ENCODE measurements at places on chromosomes 1 and 21.

DNA sequence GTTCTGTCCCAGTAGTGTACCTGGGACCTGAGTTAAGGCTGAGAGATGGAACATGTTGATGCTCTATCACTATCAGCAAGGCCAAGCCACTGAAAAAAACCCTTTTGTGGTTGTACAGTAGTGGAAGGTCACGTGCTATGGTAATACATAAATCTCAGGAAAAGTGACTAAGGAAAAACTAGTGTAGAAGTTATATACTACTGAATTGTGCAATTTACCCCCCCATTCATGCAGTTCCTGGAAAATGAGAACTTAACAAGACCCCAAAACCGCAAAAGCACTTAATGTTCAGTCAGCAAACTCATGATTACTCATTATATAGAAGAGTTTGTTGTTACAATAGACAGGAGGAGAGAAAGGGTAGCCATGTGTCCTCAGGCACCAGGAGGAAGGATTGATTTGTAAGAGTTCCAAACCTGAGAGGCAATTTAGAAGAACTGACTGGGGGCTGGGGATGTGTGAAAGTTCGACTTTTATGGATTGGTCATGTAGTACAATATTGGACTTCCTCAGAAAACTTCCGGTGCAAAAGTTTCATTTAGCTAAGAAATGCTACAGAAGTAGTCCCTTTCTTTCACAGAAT lies 91.6 kb downstream of the RGL1 start:
- DNase-seq: no peak

DNA sequence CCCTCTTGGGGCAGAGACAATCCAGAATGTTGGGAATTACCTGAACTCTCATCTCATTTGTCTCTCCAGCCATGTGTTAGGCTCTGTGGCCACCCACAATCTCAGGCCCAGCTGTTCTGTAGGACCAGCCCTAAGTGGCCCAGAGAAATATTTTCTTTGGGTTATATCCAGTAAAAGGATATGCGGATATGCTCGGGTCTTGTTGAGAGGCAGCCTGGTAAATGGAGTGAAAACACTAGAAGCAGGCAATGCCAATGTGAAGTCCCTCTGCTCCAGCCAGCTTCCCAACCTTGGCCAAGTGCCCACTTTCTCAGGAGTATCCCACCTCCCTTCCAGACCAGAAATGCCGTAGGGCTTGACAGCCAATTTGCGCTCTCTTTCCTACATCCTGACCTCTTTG lies 192.2 kb downstream of the ST6GALNAC3 start:
- DNase-seq: no peak

GRCh38 chr1:208127284-208127683 lies 116.9 kb downstream of the PLXNA2 start:
- DNase-seq: no peak

DNA sequence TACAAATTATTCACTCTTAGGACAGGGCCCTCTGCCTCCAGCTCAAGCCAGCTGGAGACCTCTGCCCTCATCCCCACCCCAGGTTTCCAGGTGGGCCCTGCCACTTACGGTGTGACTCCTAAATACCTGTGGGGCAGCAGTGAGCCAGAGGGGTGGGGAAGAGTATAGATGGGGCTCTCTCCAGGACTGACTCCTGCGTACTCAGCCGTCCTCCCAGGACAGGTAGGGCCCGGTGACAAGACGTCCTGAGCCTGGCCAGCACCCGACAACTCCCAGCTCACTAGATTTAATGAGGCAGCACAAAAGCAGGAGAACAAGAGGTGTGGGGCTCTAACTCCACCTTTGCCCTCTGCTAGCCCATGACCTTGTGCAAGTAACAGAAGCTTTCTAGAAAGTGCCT lies 16.8 kb downstream of the GNG12 start:
- DNase-seq: no peak

DNA sequence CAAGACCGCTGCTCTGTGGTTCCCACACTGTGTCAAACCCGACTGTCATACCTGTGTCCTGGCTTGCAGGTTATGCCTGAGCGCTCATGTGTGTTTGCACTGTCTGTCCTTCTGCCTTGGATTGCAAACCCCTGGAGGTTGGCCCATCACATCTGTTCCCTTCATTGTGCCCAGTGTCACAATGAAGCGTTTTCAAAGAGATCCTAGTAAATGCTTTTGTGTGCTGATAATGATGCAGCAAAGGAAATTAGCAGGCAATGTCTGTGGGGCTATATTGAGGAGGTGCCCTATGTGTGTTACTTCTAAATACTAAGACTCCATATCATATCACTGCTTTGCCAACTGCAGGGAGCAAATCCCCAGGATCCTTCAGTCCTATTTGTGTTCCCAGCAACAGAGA lies 424.4 kb upstream of the NFIA start:
- no peak for DNase-seq

DNA sequence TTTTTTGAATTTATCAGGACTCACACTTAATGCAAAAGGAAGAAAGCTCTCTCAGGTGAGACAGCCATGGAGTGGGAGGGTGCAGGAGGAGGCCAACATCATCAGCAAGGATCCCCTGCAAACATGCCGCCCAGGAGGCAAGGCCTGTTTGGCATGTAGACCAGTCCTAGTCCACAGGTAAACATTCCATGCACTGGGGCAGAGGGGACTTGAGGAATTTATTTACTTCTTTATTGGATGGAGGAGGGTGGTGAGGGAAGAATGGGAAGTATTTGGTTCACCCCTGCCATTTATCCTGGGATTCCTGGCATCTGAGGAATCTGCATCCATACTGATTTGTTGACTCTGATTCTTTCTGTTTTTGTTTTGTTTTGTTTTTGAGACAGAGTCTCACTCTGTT lies 1.5 kb upstream of the UQCRHL start:
- DNase-seq: no peak

DNA sequence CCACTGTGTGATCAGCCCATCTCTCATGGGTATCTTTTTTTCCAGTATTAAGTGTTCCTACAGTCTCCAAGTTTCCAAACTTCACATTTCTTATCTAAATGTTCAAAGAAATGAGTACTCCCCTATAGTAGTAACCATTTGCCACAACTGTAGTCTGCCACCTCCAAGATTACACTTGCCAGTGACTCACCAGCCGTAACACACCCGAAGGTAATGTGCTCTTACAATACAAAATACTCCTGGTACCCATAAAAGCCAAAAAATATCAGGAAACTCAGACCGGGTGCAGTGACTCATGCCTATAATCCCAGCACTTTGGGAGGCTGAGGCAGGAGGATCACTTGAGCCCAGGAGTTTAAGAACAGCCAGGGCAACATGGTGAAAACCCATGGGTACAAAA lies 20.5 kb upstream of the ZNF496 start:
- DNase-seq: no peak

GRCh38 chr1:67169496-67169895 lies 3.2 kb downstream of the IL23R start:
- no peak for DNase-seq

DNA sequence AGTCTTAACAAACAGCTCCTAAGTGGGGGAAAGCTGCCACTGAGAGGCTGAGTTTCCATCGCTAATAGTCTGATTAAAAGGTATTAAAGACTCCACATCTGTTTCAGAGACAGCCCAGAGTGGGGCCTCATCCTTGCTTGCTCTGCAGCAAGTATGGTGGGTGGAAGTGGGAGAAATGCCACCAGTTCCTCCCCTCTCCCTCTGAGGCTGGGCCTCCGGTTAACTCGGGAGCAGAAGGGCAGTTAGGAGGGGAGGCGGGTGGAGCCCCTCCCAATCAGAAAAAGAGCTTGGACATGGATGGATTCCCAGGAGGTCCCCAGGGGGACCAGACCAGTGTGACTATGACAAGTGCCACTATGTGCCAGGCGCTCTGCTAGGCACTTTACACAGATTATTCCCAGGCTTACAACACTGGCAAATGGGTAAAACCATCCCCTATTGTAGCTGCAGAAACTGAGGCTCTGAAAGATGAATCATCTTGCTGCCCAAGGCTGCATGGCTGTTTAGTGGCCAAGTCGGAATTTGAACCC lies 11.4 kb upstream of the ASCL5 start:
- DNase-seq: no peak

GRCh38 chr21:36974851-36975192 lies 8.4 kb upstream of the HLCS start:
- no peak for DNase-seq

GRCh38 chr1:170881268-170882265 lies 53.8 kb upstream of the MROH9 start:
- DNase-seq: no peak

GRCh38 chr1:159992161-159992560 lies 38.1 kb upstream of the SLAMF9 start:
- DNase-seq: no peak

DNA sequence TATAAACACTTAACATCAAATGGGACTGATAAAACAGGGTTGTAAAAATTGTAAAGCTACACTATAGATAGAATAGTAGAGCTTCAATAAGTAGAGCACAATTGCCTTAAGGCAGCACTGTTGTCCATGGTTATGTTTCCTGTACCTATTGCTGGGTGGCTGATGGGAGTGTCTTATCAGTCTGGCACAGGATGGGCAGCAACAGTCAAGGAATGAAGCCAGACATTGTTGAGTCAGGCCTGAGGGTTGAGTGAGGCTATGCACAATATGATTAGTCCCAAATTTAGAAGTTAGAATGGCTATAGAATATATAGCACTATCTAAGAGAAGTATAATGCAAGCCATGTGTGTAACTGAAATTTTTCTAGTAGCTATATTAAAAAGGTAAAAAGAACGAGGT lies 25.0 kb upstream of the CD1D start:
- no peak for DNase-seq

DNA sequence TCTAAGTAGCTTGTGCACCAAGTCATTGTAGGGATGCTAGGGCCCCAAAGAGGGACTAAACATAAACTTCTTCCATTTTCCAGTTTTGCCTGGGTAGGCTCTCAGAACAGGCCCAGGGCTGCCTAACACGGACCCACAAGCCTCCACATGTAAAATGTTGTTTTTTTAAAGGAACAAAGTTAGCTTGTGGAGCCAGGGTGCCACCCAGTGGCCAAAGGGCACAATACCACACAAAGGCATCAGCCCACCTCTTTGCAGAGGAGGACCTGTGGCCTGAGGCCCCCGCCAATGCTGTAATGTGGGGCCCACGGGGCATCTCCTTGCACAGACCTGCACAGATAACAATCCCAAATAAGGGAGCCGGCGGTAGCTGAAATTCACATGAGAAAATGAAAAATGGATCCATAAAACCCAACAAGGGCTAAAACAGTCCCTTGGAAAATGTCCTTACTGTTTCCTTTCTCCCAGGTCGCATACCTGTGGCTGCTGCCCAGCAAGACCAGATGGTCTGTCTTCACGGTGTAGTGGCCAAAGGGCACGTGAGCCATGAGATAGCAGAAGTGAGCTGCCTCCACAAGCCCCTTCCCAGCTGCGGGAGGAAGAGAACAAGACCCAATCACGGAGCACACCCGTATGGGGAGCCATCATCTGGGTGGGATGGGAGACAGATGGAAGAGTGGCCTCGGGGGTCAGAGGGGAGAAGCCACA lies 23.8 kb downstream of the SEC16B start:
- DNase-seq: no peak

DNA sequence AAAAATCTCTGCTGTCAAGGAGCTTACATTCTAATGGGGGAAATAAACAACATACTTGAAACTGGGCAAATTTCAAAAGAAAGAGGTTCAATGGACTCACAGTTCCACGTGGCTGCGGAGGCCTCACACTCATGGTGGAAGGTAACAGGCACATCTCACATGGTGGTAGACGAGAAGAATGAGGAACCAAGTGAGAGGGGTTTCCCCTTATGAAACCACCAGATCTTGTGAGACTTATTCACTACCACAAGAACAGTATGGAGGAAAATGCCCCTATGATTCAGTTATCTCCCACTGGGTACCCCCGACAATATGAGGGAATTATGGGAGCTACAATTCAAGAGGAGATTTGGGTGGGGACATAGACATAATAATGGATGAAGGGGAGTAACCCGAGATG lies 226.4 kb downstream of the ZP4 start:
- no peak for DNase-seq

DNA sequence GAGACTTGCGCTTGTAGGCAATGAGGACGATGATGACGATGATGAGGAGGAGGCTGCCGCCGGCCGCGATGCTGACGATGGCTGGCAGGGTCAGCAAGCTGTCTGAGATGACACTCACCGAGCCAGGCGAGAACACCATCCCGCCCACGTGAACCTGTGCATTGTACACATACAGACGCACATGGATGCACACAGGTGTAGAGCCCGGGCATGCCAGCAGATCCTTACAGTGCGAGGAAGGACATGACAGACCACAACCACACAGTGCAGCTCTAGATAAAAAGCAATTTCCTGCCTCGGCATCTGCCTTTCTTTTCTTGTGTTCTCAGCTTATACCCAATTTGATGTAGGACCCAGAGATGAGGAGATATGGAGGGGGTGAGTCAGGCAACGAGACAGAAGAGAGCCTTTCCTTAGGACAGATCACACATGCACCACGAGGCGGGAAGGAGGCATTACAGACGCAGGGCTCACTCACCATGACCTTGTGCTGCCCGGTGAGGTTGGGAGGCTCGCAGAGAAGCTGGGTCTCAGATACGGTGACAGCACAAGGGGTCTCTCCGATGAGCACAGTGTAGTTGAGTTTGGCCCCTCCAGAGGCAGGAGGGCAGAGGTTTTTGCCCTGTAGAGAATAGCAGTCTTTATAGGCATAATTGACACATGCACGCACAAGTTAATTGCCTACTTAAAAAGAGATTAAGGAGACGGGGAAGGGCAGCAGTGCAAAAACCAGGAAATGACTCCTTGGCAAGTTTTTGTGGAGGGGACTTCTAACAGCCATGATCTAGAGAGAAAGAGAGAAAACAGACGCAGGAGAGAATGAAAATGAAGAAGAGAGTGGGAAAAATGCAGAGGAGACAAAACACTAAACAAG lies 133.9 kb upstream of the CD34 start:
- no peak for DNase-seq

GRCh38 chr21:44505673-44506278 lies 34.2 kb downstream of the KRTAP10-1 start:
- DNase-seq: no peak

GRCh38 chr1:54259546-54260140 lies 59.7 kb downstream of the MRPL37 start:
- DNase-seq: no peak

DNA sequence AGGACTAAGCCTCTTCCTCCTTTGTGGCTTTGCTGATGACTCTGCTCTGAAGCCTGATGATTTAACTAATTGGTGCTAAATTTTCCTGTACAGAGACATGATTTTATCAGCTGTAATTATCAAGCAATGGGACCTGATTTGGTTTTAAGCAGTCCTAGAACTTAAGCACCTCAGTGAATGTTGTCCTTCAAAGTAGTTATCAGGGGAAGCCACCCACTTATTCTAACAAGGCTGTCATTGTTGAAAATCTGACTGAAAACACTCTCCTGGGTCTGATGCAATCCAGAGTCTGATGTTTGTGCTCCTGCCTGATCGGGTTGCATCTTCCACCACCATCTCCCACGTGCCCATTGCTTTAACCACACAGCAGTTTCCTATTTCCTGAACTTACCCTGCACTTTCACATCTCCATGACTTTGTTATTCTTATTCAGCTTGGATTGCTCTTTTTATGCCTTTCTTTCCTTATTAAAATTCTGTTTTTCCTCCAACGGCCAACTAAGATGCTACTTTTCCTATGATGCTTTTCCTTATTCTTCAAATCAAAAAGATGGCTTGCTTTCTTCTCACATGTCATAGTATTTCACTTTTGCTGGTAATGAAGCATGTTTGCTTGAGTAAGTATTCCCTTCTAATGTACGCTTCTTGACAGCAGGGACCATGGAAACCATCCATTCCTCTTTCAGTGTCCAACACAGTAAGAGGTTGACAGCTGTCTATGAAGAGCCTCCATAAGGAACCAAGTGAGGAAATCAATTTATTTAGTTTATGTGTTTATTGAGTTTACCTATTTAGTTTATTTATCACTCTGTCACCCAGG lies 55.0 kb downstream of the S1PR1 start:
- DNase-seq: no peak

GRCh38 chr1:155226910-155227260 lies 18.4 kb downstream of the MTX1 start:
- no peak for DNase-seq

Measured in GOT3 (cell line).